Lower lobe of right lung (tissue), 2 donors: ENCODE measurements at places on chromosomes 7 and 10. TPM values are rescaled to one million over a fixed set of nuclear protein-coding genes. Genes with fewer than 3 reads are reported as not detected.
A peak's percentile ranks its signal among the peaks of the same experiment; 100 is the strongest.

Gene OIT3
- total RNA-seq: 0.18 TPM

- H3K36me3 ChIP-seq: peaks cover 10% of the 10 kb centered on the region
- no peak overlapping the region for H3K27ac ChIP-seq
- H3K4me1 ChIP-seq: no peaks in the 10 kb centered on the region
These were observed 114.4 kb downstream of the MICU1 start for GRCh38 chr10:72511459-72511858.

DNA sequence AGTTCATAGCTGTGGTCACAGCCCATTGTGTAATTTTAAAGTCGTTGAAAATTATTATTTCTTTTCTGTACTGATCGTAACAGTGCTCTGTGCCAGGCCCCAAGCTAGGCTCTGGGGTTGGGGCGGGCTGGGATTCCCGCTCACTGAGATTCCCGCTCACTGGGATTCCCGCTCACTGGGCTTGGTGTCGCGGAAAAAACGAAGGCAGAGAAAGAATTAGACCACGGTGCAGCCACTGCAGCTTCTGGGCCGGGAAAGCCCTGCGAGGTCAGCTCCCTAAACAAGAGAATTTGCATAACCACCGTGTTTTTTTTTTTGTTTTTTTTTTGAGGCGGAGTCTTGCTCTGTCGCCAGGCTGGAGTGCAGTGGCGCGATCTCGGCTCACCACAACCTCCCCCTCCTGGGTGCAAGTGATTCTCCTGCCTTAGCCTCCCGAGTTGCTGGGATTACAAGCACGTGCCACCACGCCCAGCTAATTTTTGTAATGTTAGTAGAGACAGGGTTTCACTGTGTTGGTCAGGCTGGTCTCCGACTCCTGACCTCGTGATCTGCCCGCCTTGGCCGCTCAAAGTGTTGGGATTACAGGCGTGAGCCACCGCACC, 31.2 kb downstream of the FOXK1 start:
- peak; percentile 60 for DNase-seq
- peak overlapping the region; percentile 24 for H3K4me3 ChIP-seq
- H3K27me3 ChIP-seq: no peaks in the 10 kb centered on the region
- H3K4me1 ChIP-seq: peaks cover 56% of the 10 kb centered on the region

DNA sequence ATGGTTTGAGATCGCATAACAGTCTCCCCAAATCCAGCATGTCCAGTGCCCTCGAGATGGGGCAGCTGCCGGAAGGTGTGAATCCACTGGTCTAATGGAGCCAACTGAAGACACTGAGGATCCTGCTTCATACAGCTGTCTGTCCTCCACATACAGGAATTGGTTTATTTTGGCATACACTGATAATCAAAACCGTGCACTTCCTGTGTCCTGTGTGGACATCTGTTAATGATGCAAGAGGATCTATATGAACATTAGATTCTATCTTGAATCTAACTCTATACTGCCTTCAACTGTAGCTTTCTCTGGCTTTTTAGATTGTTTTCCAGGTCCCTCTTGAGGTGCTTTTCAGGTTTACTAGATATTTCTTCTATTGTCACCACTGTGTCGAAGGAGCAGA, 3.0 kb upstream of the JAZF1 start:
- peaks cover 15% of the 10 kb centered on the region for H3K4me1 ChIP-seq
- DNase-seq: no peak
- H3K27me3 ChIP-seq: no peaks in the 10 kb centered on the region
- no peaks in the 10 kb centered on the region for H3K36me3 ChIP-seq

Gene SEM1
- 31.0 TPM for total RNA-seq

DNA sequence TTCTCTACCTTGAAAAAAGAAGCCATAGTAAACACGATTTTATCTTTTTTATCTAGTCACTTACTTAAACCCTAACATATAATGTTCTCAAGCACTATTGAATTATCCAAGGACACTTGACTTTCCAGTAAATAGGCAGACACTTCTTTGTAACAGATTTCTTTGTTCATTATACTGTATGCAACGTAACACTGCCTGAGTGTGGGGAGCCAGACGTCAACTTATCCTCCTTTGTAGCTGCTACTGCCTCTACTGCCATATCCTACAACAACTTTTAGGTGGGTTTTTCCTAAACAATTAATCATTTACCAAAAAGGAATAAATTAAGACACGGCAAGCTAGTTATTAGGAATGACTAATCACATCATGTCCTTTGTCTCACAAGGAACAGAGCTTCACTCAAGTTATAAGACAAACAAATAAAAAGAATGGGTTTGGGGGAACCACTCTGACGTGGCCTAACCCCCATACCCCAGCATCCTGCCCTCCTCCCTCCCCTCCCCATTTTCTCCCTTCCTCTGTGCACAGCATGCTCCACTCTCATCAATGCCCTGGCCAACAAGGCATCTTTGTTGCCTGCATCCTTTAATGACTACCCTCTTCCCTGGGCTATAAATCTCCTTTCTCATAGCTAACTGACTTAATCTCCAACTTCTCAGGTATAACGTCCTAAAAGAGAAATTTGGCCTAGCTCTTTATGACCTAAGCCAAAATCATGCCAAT, 43.3 kb downstream of the DOCK4 start:
- no peaks in the 10 kb centered on the region for H3K27me3 ChIP-seq
- H3K4me3 ChIP-seq: no peak overlapping the region
- DNase-seq: no peak
- peaks cover 64% of the 10 kb centered on the region for H3K4me1 ChIP-seq
- peak overlapping the region; percentile 26 for H3K27ac ChIP-seq

Gene ASIC3
- total RNA-seq: 3.7 TPM

DNA sequence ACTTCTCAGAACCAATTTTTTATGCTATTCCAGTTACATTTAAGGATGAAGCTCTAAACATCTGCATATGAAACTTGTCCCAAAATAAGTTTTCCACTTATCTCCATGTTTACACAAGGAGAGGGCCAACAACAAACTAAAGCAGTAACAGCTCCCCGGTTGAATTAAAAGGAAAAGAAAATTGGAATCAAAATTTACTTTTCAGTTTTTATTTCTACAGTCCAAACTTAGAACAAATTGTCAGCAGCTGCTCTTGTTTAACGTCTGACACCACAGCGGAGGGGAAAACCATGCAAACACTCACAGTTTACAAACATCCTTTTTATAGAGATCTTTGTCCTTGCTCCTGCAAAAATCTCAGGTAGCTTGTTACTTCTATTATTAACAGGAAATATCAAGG, 101.3 kb downstream of the COL28A1 start:
- H3K4me3 ChIP-seq: no peak overlapping the region
- no peaks in the 10 kb centered on the region for H3K36me3 ChIP-seq
- H3K4me1 ChIP-seq: no peaks in the 10 kb centered on the region
- H3K27ac ChIP-seq: no peak overlapping the region
- no peak for DNase-seq

Gene FBXO24
- 0.74 TPM for total RNA-seq

DNA sequence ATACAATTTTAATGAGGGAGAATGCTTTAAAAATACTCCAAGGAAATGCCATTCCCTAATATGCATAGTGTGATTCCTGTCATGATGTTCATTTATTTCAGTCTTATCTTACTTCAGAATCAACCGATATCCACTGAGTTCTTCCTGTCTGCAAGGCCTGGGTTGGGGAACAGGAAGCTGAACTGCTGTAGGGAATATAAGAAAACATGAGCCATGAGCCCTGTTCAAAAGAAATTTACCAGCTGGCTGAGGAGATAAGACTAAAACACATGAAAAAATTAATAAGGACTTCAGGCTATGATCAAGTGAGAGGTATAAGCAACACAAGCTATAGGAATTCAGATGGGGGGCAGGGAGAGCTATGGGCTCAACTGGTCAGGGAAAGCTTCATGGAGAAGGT, 184.7 kb downstream of the PLPP4 start:
- H3K27ac ChIP-seq: no peak overlapping the region
- no peaks in the 10 kb centered on the region for H3K36me3 ChIP-seq
- no peaks in the 10 kb centered on the region for H3K27me3 ChIP-seq
- no peaks in the 10 kb centered on the region for H3K4me1 ChIP-seq
- DNase-seq: no peak

Gene PIK3AP1
- 71.6 TPM for total RNA-seq

DNA sequence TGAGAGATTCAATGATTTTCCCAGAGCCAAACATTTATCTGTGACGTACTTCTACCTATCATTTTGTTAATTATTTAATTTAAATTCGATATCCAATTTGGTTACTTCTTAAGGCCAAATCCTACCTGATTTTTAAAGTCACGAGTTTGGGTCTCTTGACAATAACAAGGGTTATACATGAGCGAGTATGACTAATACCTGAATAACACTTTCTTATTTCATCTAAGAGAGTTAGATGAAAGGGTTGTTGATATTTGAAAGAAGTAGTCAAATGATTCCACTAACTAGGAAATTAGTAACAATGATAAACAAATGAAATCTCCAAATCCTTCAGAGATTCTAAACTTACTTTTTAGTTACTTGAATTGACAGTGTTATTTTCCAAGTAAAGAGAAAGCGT, 1086.9 kb downstream of the XPNPEP1 start:
- H3K4me1 ChIP-seq: no peaks in the 10 kb centered on the region
- H3K36me3 ChIP-seq: no peaks in the 10 kb centered on the region
- H3K27me3 ChIP-seq: no peaks in the 10 kb centered on the region

Gene ACBD7
- total RNA-seq: not detected

DNA sequence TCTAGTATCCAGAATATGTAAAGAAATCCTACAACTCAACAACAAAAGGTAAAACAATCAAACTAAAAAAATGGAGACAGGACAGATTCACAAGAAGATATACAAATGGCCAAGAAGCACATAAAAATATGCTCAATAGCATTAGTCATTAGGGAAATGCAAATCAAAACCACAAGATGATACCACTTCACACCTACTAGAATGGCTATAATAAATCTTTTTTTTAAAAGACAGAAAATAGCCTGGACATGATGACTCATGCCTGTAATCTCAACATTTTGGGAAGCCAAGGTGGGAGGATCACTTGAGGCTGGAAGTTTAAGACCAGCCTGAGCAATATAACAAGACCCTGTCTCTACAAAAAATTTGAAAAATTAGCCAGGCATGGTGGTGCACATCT, 27.9 kb upstream of the CHCHD3 start:
- no peaks in the 10 kb centered on the region for H3K4me1 ChIP-seq
- DNase-seq: no peak
- no peak overlapping the region for H3K27ac ChIP-seq
- H3K4me3 ChIP-seq: no peak overlapping the region
- no peaks in the 10 kb centered on the region for H3K36me3 ChIP-seq
- peaks cover 3% of the 10 kb centered on the region for H3K27me3 ChIP-seq

DNA sequence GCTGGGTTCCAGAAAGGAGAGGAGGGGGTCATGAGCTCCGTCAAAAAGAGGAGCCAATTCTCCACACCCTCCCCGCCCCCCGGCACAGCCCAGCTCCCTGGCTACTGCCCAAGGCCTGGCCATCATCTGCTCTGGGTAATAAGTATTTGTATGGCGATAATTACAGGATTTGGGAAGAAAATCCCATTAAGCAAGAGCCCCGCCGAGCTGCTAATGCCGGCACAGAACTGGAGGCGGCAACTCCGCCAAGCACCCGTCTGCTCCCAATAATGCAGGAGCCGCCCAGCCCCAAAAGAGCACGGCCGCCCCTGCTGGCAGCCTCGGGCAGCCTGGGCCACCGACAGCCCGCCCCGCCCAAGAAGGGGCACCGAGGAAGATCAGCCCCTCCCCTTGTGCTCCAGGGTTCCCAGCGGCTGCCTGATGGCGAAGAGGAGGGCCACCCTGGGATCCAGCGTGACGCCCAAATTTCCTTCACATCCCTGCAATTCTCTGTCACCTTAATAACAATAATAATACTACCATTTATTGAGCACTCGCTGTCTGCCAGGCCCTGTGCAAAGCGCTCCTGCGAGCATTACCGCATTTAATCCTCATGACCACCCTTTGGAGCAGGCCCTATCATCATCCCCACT, 5.9 kb downstream of the SLIT1 start:
- H3K27ac ChIP-seq: no peak overlapping the region
- no peaks in the 10 kb centered on the region for H3K4me1 ChIP-seq
- H3K36me3 ChIP-seq: no peaks in the 10 kb centered on the region
- H3K27me3 ChIP-seq: peaks cover 56% of the 10 kb centered on the region
- no peak for DNase-seq

Gene C7orf57
- 1.6 TPM for total RNA-seq

Gene CHAT
- not detected for total RNA-seq

Gene FXYD4
- not detected for total RNA-seq

DNA sequence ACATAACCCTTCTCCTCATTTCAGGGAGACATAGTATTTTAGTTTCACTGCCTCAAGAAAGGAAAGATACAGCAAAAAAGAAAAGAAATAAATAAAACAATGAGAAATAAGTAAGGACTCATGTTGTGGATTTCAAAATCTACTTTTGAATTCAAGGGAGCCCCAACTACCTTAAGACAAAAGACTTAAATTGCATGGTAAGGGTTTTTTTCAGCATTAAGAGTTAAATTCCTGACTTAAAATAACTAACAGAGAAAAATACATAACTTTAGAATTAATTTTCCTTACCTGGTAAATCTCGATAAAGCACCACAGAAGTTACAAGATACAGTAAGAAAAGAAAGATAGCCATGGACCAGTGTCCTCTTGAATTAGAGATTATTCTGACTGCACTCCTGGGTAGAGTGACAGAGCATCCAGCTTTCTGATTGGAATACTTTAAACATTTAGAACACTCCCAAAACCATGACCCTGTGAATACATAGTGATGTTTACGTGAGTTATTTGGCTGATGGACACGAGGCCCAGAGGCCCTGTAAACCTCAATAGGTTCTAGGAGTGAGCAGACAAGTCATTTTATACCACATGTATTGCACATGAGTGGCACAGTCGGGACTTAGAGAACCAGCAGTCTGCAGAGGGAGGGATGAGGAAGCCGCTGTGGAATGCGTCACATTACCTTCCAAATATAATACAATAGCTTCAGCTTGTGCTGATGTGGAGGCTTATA, 292.5 kb upstream of the SEMA3C start:
- no peak overlapping the region for H3K4me3 ChIP-seq
- H3K36me3 ChIP-seq: no peaks in the 10 kb centered on the region
- H3K27ac ChIP-seq: no peak overlapping the region

Gene CTAGE15
- total RNA-seq: 0.95 TPM

- H3K4me3 ChIP-seq: peak overlapping the region; percentile 83
- H3K27ac ChIP-seq: peak overlapping the region; percentile 90
- peaks cover 49% of the 10 kb centered on the region for H3K4me1 ChIP-seq
- no peaks in the 10 kb centered on the region for H3K36me3 ChIP-seq
- peaks cover 5% of the 10 kb centered on the region for H3K27me3 ChIP-seq
- no peak for DNase-seq
These were observed 912 bp upstream of the DUSP5 start for GRCh38 chr10:110496553-110497437.

DNA sequence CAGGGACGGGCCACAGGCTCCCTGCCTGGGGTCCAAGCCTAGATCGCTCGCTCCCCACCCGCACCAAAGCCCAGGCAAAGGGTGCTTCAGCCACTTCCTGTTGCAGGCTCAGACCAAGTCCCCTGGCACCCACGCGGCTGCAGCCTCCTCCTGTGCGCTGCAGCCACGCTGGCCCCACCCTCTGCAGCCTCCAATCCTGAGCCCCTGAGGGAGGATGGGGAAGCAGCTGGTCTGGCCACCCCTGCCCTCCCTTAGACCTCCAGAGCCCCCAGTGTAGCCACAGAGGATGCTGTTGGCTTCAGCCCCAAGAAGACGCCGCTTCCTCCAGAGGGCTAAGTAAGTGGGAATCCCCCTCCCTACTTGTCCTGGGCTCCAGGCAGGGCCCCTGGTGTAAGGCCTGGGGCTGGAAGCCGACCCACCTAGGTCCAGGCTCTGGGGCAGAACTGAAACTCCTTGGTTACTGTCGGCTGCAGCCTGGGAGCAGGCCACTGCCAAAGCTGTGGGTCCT, 9.4 kb downstream of the LIMK1 start:
- DNase-seq: peak; percentile 84
- H3K27ac ChIP-seq: peak overlapping the region; percentile 85
- H3K36me3 ChIP-seq: peaks cover 13% of the 10 kb centered on the region
- no peaks in the 10 kb centered on the region for H3K27me3 ChIP-seq
- H3K4me3 ChIP-seq: peak overlapping the region; percentile 60

GRCh38 chr7:134903073-134903790, 83.1 kb upstream of the AGBL3 start:
- H3K27me3 ChIP-seq: no peaks in the 10 kb centered on the region
- H3K4me1 ChIP-seq: peaks cover 32% of the 10 kb centered on the region
- no peak for DNase-seq
- H3K27ac ChIP-seq: no peak overlapping the region
- H3K4me3 ChIP-seq: no peak overlapping the region
